ENCODE measurements at places on chromosomes 12 and 14.

- peak; percentile 46 for DNase-seq
These were observed at the start of gene PLEKHG3 for GRCh38 chr14:64704143-64704742. TSS of gene PLEKHG3 (plus strand) at chr14:64704424. CDS start at chr14:64727632, 23,208 bp downstream.

DNA sequence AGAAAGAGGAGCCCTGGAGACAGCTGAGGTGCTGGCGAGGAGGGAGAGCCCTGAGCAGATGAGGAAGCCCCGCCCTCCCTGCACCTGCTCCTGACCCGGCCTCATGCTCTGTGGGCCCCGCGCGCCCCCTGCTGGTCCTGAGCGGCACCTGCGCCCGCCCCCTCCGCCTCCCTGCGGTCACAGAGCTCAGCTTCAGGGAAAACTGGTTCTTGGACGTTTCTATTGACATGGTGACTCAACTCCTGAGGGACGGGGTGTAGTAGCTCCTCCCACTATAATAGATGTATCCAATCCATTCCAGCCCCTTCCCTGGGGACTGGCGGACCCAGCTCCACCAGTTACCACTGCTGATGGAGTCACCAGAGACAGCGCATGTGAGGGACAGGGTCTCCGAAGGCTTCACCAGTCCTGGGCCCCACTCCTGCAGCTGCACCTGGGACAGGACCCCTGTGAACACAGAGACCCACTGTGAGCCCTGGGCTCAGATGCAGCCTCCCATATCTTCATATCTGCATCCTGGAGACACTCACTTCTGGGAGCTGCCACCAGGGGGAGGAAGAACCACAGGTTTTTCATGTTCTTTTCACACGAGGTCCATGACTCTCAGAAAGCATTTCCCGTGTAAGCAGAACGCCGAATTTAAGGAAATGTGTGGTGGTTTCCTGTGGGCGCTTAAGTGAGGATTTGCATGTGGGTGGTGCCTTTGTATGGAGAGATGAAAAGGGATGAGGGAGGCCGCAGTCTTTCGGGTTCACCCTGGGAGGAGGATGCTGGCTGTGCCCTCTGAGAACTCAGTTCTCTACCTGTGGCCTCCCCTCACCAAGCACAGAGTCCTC, 1346.4 kb downstream of the TMEM121 start:
- peak; percentile 91 for DNase-seq

DNA sequence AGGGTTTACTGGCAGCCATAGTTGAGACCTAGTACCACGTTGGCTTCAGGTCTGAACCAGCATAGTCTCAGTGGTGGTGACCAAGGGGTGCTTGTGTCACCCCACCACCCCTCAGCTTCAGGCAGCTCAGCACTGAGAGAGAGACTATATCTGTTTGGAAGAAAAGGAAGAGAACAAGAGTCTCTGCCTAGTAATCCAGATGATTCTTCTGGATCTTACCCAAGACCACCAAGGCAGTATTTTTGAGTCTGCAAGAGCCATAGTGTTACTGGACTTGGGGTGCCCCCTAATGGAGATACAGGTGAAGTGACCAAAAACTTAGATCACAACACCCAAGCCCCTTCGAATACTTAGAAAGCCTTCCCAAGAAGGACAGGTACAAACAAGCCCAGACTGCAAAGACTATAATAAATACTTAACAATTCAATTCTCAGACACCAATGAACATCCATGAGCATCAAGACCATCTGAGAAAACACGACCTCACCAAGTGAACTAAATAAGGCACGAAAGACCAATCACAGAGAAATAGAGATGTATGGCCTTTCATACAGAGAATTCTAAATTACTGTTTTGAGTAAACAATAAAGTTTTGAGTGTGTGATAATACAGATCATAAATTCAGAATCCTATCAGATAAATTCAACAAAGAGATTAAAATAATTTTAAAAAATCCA, 107.0 kb downstream of the HELB start:
- peak; percentile 41 for DNase-seq

DNA sequence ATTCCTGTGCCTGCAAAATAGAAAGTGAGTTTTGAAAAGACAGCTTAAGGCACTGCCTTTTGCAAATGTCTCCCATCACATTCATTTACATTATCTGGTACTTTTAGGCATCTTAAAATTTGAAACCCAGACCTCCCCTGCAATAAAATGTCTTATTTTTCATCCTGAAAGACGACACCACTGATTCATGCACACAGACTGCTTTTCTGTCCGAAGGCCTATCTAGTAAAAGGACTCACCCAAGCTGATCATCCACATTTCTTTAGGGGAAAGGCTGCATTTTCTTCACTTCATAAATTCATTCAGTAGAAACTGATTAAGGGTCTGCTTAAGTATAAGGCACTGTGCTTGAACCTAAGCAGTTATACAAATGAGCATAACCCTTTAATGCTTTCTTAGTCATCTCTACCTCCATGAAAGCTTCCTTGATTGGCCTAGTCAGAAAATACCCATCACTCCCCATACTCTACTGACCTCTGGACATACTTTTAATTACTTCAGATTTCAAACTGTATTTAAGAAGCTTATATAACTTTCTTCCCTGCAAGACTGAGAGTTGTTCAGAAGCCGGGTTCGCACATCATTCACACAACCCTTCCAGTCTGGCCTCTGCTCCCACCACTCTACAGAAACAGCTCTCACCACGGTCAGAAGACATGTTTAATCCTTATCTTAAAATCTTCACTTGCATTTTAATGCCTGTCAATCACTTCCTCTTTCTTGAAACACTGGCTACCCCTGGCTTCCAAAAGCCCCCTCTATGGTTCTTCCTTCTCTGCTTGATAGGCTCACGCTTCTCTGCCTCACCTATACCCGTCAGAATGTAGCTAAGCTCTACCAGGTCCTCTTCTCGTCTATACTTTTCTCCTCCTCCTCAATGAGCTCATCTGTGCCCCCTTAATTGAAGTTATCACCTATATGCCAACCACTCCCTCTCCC, 288.6 kb downstream of the MED13L start:
- DNase-seq, result no peak

DNA sequence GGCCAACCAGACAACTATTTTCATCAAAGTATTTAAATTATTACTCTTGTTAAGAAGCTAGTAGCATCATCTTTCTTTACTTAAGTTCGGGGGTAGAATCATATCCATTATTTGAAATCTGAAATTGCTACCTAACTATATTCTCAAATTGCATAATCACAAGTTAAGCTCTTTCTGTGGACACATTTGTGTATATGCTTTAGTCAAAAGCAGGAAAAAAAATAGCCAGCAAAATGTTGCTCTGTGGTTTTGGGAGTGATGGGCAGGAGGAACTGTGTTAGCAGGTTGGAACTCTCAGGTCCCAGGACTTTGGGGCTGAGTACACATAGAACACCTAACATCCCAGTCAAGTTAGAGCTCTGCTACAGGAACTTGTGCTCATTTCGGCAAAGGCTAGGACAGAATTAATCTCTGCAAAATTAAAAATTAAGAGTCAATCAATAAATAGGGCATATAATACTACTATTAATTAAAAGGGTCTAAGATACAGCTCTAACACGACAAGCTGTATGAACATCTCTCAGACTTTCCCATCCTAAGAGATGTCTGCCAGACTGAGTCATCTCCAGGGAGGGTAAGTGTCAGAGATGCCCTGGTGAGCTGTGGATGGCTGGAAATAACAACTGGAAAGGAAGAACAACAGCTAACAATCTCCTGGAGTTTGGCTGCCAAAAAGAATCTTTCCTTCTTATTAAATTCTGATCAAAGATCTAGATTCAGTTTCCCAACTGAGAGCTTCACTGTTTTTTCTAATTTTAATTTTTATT, 203.5 kb upstream of the GZMB start:
- no peak for DNase-seq

DNA sequence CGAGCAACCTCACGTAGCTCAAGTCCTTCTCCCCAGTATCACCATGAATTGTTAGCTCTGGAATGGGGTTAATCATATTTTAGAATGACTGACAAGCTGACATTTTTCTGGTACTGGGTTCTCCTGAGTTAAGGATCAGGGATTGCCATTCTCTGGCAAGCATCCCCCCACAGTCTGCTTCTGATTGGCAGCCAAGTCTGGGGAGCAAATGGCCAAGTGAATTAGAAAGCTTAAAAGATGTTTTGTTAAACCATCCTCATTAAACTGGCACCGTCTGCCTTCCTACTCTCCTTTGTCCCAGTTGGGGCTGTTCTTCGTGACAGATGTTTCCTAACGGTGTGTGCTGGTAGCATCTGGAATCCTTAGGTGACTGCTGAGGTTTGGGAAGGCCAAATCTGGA, 17.2 kb upstream of the CISTR start:
- no peak for DNase-seq

DNA sequence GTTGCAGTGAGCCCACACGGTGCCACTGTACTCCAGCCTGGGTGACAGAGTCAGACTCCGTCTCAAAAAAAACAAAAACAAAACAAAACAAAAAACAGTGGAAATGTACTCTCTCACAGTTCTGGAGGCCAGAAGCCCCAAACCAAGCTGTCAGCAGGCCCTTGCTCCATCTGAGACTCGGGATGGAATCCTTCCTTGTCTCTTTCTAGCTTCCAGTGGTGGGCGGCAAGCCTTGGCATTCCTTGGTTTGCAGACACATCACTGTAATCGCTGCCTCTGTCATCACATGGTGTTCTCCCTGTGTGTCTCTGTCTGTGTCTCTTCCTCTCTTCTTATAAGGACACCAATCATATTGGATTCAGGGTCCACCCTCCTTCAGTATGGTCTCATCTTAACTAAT, 6.4 kb downstream of the TNS2 start:
- DNase-seq, result no peak

DNA sequence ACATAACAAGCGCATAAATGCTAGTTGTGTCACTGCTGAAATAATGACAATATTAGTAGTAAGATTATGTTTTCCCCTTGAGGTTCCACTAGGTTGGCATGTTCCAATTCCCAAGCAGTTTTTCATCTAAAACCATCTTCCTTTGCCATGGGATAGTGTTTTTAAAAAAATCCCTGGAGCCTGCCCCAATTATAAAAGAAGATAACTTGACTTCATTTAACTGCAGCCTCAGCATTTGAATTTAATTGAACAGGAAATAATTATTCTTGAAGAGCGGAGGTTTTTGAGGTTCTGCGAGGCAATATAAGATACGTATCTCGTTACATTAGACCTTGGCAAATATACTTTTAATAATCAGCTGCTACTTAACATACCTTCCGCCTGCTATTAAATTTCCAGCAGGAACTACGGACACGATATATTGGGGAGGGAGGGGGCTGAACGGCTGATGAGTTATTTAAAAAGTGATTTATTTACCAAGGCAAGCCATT, 65.2 kb upstream of the HSPB8 start:
- no peak for DNase-seq

GRCh38 chr12:95554532-95555071, 3.3 kb upstream of the USP44 start:
- no peak for DNase-seq

DNA sequence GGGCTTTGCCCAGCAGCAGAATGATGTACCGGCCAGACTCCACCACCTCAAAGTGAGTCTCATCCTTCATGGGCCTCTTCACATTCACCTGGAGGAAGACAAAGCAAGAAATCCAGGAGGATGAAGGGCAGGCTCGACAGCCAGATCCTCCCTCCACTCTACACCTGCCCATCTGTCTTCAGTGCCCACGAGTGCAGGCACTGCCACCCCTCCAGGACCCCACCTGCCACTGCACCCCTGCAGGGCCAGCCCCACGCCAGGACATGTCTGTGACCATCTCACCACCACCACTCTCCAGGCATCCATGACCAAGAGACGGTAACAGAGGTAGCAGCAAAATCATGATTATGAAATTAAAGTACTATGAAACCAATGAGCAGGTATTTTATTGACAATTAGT, 84.3 kb upstream of the ANO2 start:
- DNase-seq, result no peak

DNA sequence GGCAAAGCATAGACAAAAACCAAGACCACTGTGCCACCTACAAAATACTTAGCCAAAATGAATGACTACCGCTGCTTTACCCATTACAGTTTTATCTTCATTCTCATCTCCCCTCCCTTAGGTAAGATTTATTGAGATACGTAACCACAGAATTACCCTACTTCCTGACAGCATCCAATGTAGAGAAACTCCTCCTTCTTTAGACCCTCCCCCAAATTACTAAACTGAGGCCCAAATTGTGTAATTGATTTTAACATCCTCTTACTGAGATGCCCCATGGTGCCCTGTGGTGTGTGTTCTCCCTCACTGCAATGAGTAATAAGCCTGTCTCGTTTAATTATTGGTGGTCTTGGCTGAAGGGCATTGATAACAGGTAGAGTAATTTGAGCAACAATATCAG, 19.1 kb downstream of the VRK1 start:
- DNase-seq, result no peak

- DNase-seq, result no peak
These were observed 185.8 kb downstream of the ALG10B start for GRCh38 chr12:38502415-38502814.

GRCh38 chr12:114240288-114240687, 165.7 kb downstream of the TBX5 start:
- DNase-seq, result no peak

DNA sequence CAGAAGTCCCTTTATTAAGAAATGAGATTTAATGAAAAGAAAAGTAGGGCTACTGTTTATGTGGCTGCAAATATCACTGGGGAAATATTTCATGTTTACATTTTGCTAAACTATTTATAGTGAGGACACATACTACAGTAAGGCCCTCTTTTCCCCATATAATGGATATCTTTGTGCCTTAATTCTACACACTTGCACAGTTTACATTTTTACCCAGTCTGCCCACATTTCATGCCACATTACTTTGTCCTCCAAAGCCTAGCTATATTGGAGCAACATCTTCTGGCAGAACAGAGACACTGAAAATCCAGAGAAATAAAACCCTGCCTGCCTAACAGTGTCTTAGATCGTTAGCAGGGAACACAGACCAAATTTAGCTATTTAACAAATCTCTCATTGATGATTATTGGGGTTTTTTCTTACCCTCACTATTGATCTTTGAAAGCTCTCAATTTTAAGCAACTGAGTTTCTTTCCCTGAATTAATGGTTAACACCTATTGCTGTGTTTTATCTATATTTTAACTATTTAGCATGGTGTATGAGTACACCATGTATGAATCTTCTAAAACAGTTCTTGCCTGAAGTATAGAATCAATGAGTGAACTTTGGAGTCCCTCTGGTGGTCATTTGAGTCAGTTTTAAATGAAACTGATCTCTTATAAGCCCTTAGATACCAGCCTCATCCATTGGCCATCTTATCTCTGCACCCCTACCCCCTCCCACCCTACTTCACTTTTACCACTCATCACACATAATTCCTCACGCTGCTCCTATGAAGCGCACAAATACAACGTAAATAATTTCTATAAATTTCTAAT, 170.2 kb downstream of the BCAT1 start:
- DNase-seq, result no peak
